Heart right ventricle (tissue), 16 donors: ENCODE measurements at places on chromosomes 1 and 21.

DNA sequence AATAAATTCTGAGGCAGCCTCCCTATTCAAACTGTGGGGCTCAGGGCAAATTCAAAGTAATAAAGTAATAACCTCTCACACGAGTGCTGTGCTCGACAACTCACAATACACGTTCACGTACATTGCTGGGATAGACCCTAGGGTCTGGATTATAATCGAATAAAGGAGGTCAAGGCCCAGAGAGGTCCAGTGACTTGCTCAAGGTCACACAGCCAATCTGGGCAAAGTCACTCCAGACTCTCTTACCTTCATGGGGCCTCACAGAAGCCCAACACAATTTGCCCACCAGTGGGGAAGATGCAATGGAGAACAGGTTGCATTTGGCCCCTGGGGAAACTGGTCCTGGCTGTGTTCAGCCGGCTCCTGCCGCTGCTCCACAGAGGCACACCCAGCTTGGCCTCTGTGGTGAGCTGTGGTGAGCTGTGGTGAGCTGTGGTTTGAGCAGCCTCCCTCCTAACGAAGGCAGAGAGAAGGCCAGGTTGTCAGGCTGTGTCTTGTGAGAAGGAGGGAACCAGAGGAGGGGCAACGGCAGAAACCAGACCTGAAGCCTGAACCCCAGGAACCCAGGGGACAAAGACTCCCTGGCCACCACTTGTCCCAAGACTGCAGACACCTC lies 35.1 kb downstream of the NUAK2 start:
- no peak for DNase-seq

GRCh38 chr1:34975338-34975737 lies 9.8 kb downstream of the TMEM35B start:
- DNase-seq = no peak

DNA sequence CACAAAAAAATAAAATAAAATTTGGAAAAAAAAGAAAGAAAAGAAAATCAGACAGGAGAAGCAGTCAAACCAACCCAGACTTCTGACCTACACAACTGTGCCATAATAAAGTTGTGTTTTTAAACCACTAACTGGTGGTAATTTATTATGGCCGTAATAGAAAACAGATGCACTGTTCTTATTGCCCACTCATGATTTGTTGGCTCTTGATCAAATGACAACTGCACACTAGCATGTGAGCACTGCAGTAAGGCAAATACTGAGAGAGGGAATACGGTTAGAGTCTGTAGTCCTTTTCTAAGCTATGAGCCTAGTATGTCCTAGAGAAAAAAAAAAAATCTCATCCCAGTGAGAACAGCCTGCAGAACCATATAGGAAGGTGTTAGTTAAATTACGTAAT lies 61.2 kb upstream of the TNR start:
- no peak for DNase-seq

DNA sequence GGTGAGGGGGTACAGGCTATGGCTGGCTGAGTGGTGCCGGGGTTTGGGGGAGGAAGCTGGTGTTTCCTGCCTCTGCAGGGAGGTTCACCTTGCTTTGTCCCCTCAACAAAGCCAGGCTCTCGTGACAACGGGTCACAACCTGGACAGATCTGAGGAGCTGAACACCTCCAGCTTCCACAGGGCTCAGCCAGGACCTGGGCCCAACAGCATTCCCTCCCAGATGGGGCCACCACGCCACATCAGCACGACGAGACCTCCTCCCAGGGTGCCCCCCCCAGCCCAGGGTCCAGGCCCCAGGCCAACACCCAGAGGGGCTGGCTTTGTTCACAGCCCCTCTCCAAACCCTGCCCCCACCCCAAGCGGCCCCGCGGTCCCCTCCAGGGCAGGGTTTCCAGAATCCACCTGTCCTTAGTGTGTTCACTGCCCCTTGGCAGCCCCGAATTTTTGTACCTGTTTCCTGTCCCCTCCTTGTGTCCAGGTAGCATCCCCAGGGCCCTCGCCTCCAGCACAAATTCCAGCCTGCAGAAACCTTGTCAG lies 34.7 kb downstream of the UBE2G2 start:
- no peak for DNase-seq

- no peak for DNase-seq
Observed at GRCh38 chr1:223348439-223348838, 15.5 kb downstream of the SUSD4 start.

GRCh38 chr1:56921479-56921878 lies 44.3 kb downstream of the C8B start:
- DNase-seq = no peak

- DNase-seq = no peak
Observed at GRCh38 chr1:26019641-26020315, 1.8 kb upstream of the EXTL1 start.

GRCh38 chr1:196063294-196063693 lies 544.9 kb downstream of the KCNT2 start:
- DNase-seq = no peak

GRCh38 chr21:41954654-41955499 lies 1.1 kb upstream of the C2CD2 start:
- no peak for DNase-seq

DNA sequence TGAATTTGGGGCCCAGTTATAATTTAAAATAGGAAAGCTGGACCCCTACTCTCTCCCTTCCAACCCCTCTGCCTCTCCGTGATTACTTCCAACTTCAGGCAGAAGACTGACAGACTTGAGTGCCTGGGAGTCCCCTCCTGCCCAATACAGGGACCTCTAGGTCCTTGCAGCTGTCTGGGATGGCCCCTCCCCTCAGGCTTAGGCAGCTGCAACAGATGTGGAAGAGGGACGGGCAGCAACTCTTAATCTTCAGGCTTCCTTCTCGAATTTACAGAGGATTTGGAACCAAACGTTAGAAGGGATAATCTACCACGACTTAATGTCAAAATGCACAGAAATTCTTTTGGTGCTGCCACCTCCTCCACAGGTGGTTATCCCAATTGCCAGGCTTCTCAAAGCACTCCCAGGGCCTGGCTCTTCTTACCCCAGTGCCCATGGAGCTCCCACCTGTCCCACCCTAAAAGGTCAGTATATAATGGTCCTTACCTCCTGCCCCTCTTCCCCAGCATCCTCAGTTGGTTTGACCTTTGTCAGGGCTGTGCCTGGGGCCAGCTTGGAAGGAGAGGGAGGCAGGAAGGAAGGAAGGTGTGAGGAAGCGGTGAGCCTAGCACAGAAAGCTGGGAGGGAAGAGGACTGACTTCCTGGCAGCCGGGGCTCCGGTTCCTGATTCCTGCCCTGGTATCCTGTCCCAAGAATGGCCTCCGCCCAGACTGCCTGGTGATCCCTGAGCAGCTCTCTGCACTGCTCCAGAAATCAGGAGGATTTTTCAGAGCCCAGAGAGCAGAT lies 2.8 kb downstream of the PEA15 start:
- peak; percentile 38 for DNase-seq

DNA sequence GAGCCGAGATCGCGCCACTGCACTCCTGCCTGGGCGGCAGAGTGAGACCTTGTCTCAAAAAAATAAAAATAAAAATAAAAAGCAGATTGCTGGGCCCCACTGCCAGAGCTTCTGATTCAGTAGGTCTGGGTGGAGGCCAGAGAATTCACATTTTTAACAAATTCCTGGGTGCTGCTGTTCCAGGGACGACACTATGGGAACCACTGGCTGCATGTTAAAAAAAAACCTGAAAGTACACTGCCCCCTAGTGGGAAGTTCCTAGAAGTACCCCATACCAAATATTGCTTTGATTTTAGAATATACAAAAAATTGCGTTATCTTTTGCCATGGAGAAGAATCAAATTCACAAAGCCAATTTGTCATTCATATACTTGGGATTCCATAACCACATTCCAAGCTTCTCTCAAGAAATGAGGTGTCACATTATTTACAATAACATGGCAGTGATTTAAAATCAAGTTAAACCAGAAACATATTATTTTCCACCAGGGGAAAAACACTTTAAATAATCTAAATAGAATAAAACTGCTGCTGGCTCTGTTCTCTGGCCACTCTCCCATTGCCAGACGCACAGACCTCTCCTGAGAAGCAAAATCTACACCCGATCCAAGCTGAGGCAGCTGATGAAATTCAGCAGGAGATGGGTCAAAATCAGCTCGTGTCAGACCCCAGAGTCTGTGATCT lies 27.4 kb downstream of the SYF2 start:
- DNase-seq = no peak

- DNase-seq = no peak
Observed at GRCh38 chr21:17708522-17709265, 96.0 kb upstream of the BTG3 start.

DNA sequence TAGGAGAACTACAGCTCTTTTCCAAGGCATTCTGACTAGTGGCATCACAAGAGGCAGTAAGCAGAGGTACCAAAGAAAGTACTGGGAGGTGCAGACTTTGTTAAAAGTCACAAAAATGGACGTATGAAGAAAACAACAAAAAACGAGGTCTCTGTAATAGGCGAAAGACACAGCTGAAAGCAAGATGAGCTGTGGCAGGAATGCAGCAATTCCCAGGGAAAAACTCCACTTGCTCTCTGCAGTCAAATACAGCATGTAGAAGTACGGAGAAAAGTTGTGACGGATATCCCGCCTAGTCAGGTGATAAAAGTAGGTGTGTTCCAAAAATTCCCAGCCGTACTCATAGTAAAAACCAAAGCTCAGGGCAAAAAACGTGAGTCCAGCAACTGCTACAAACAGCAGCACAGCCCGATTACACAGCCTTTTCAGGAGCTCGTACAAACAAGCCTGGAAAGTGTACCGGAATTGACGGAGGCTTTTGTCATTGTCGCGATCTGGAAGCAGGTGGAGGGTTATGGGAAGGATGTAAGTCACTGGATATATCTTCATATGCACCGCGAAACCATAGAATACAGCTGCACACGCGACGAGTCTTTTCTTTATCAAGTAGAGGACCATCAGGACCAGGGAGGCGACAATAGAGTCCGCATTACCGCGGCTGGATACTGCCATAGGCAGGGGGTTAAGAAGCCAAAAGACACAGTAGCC lies 979 bp downstream of the PIGM start:
- no peak for DNase-seq

DNA sequence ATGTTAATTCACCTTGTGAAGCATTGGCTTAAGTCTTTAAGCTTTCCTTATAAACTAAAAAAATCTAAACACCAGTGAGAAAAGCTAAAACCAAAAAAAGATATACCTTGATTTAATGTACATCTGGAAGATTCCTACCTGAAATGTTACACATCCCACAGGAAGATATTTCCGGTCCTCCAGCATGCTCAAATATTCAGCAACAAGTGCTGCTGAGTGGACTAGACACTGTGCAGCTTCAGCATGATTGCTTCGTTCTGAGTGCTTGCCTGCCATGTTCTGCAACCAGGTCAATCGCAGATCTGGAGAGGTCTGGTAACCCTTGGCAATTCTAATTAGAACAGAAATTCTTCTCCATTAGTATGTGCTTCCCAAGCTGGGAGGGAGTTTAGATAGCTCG lies 57.3 kb downstream of the USP1 start:
- DNase-seq = no peak

DNA sequence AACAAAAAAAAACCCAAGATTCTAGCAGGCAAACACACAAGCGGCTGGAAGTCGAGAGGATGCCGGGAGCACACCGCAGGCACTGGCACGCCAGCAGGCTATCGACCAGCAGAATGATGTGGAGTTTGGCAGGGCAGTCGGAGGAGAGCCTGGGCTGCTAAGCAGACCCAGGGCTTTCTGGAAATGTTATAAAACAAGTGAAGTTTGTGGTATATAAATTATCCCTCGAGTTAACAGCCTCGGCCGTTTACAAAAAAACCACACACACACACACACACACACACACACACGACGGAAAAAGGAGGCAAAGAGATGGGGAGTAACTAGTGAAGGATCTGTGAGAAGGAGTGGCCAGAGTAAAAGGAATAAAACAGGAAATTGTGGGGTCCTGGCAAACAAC lies 87.2 kb upstream of the IVNS1ABP start:
- peak; percentile 30 for DNase-seq

DNA sequence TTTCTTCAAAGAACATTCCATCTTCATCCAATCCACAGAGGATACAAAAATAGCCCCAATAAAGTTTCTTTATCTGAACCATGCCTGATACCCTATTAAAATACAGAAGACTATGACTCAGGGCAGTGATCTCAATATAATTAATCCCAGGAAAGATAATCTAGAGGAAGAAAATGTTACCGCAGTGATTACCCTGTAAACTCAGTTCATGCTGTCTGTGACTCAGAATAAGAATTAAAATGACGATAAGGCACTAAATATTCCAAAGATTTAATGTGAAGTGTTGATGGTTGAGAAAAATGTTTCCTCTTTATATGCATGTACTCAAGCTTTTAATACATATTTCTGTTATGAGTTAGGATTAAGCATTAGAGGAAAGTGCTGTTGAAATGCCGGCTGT lies 88.6 kb upstream of the LYPLAL1 start:
- no peak for DNase-seq

DNA sequence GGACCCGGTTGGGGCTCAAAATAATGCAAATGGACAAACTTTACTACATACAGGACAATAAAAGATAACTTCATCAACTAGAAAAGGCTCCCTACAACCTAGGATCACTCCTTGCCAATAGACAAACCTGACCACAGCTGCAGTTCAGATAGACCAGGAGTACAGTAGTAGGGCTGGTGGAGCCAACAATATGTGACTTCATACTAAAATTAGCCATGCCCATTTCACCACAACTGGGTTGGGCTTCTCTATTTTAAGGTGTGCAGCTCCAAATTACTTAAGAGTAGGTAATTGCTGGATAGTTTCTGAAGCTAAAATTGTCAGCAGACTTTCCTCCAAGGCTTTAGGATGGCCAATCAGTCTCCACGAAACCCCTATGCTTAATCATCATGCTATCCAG lies 3.9 kb downstream of the DENND1B start:
- no peak for DNase-seq
